SK-N-DZ (cell line): ENCODE measurements at places on chromosomes 2 and 18.

- DNase-seq, result no peak
Observed at GRCh38 chr2:44456946-44457345, 95.2 kb downstream of the CAMKMT start.

GRCh38 chr18:5995626-5996025 is 100.3 kb upstream of the TMEM200C start:
- no peak for DNase-seq

DNA sequence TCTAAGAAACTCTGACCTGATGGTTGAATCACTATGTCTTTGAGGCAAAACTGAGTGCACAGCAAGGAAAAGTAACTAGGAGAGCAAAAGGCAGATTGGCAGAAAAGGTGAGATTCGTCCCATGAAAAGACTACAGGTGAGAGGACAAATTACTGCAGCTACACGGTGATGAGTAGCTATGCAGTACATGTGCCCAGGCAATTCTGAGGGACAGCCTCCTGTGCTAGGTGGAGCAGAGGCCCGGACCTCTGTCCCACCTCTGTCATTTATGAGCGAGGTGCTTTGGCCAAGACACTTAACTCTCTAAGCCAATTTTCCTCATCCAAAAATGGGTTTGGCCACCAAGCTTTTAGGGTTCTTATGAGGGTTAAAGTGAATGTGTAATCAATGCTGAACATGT is 59.9 kb downstream of the GRB14 start:
- DNase-seq, result no peak

DNA sequence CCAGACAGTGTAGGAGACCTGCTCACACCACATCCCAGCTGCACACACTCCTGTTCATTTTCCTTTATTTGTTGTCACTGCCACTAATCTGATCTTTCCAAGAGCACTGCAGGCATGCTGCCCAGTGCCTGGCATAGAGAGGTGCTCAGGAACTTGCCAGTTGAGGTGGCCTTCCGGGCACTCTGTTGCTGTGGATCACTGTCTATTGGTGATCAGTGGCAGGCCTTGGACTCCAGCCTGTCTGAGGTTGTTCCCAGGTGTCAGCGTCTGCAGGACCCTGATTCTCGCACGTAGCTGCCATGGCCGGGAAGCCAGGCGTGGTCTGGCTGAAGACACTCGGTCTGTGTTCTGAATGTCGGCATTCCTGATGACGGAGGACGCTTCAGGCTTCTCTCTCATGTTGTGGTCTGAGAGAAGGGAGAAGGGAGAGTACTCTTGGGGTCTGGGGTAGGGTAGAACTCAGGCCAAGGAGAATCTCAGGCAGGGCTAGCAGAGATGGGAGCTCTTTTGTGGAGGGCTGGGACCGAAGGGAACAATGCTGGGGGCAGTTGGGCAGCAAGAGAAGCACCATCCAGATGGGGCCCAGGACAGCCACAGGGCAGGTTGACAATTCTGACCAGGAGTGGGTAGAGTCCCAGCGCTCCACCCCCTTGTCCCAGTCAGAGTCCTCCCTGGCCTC is 240.9 kb downstream of the MYCN start:
- DNase-seq, result peak; percentile 100

GRCh38 chr18:23714576-23714975 is 25.3 kb downstream of the LAMA3 start:
- no peak for DNase-seq

- DNase-seq, result no peak
Observed at GRCh38 chr18:41145516-41145915, 809.5 kb upstream of the PIK3C3 start.

DNA sequence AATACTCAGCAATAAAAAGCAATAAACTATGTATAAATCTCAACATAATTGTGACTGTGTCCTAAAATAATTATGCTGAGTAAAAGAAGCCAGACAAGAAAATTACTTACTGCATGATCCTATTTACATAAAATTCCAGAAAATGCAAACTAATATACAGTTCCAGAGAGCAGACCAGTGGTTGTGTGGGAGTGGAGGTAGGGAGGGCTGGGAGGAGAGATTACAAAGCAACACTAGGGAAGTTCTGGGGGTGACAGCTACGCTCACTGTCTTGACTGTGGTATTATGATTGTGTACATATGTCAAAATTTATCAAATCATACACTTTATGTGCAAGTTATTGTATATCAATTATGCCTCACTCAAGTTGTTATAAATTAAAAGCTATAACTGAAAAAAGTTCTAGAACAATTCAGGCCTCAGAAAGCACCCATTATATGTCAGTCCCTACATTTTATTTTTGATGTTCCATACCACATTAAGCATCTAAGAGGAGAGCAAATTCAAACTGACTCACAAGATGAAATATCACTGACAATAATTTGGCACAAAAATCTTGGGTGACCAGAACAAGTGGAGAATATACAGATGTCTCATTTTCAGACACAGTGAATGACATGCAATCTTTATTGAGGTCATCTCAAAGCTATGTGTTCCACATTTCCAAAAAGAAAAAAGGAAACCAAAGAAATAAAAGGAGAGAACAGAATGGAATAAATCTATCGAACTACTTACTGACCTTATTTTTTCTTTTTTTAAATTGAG is 85.1 kb downstream of the ANTXR1 start:
- DNase-seq, result no peak

GRCh38 chr2:200155652-200156051 is 150.8 kb upstream of the SPATS2L start:
- DNase-seq, result no peak

- no peak for DNase-seq
Observed at GRCh38 chr2:177289824-177290628, 25.5 kb upstream of the NFE2L2 start.

DNA sequence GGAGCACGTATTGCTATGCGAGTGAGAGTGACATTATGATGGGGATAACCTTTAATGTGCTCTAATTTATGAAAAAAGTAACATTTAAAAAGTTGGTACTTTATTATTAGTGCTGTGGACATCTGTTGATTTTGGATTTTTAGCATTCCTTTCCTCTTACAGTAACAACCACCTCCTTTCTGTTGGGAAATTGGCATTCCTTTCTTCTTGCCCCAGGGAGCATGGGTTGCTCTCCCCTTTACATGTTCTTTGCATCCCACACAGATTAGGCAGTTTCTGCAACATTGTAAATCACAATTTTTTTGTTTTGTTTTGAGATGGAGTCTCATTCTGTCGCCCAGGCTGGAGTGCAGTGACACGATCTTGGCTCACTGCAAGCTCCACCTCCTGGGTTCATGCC is 300.2 kb downstream of the LPIN1 start:
- no peak for DNase-seq

GRCh38 chr2:210593166-210593565 is 36.8 kb downstream of the CPS1 start:
- no peak for DNase-seq

- no peak for DNase-seq
Observed at GRCh38 chr2:218622606-218623365, 15.1 kb downstream of the PLCD4 start.

- DNase-seq, result no peak
Observed at GRCh38 chr18:74065366-74065765, 82.3 kb downstream of the FBXO15 start.

GRCh38 chr2:216671791-216672343 is 23.5 kb downstream of the IGFBP5 start:
- no peak for DNase-seq

GRCh38 chr2:88765154-88765888 is 73.8 kb downstream of the RPIA start:
- no peak for DNase-seq
